ENCODE measurements at places on chromosomes 2 and 18.

DNA sequence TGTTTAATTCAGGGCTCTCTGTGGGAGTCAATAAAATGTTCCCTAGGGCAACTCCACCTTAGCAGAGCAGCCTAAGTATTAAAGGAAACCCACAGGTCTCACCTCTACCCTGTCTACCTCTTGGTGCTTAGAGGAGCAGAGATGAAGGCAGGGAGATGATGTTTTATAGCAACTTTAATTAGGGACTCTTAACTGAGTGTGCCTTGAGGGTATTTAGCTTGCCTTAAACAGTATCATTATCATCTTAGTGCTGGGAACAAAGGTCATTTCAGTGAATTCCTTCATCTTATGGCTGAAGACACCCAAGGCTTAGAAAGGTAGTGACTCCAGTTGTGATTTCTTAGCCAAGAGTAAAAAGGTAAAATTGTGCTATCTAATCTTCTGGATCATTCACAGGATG is 26.7 kb downstream of the VIL1 start:
- H3K27ac ChIP-seq: peak overlapping the region; percentile 69
- no peak for DNase-seq
- H3K4me3 ChIP-seq: no peak overlapping the region
- H3K4me1 ChIP-seq: peaks cover 11% of the 10 kb centered on the region

GRCh38 chr2:23595601-23596251 is 210.7 kb downstream of the KLHL29 start:
- no peaks in the 10 kb centered on the region for H3K27me3 ChIP-seq
- peak overlapping the region; percentile 68 for H3K27ac ChIP-seq
- H3K4me1 ChIP-seq: peaks cover 20% of the 10 kb centered on the region
- no peak overlapping the region for H3K4me3 ChIP-seq

- H3K36me3 ChIP-seq: peaks cover 19% of the 10 kb centered on the region
- H3K4me1 ChIP-seq: no peaks in the 10 kb centered on the region
- DNase-seq: no peak
- no peak overlapping the region for H3K27ac ChIP-seq
- H3K27me3 ChIP-seq: no peaks in the 10 kb centered on the region
These were observed 92.0 kb downstream of the ZNF236 start for GRCh38 chr18:76914314-76914713.

DNA sequence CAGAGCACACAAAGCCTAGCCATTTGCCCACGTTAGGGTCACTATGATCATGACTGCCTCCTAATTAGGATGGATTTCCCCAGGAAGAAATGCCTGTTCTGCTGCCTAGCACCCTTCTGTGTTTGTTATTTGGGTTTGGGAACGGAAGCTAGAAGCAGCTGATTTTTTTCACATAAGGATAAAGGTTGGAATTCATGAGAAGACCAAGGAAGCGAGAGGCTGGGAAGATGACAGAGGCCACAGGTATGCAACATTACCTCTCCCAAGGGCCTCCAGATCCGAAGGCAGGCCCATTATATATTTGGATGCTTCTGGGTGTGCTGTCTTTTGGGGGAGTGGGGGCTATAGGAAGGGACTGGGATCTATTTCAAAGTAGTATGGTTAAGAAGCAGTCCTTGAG is 204.7 kb downstream of the FBXO15 start:
- no peaks in the 10 kb centered on the region for H3K36me3 ChIP-seq
- no peaks in the 10 kb centered on the region for H3K4me1 ChIP-seq
- no peak overlapping the region for H3K27ac ChIP-seq

DNA sequence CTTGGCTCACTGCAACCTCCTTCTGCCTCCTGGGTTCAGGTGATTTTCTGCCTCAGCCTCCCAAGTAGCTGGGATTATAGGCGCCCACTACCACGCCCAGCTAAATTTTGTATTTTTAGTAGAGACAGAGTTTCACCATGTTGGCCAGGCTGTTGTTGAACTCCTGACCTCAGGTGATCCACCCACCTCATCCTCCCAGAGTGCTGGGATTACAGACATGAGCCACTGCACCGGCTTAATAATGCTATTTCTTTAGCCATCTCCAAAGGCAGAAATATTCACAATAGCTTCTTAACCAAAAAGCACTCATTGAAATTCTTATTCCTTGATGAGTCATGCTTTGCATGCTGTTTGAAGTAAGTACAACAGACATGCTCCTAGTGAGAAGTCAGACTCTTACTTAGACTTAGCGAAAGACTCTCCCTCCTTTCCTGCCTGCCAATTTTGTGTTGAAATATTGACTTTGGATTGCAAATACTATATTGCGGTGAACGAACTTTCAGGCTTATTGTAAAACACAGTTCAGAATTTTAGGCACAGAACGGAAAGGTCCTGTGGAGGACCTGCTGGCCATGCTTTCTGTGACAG is 4.4 kb downstream of the ACTR3 start:
- no peaks in the 10 kb centered on the region for H3K36me3 ChIP-seq
- H3K4me1 ChIP-seq: peaks cover 63% of the 10 kb centered on the region
- H3K27ac ChIP-seq: peak overlapping the region; percentile 96
- peak overlapping the region; percentile 17 for H3K4me3 ChIP-seq
- DNase-seq: no peak
- H3K27me3 ChIP-seq: no peaks in the 10 kb centered on the region

GRCh38 chr18:52682260-52682659 is 342.3 kb downstream of the DCC start:
- no peaks in the 10 kb centered on the region for H3K36me3 ChIP-seq
- no peaks in the 10 kb centered on the region for H3K27me3 ChIP-seq
- no peak overlapping the region for H3K4me3 ChIP-seq
- no peak overlapping the region for H3K27ac ChIP-seq
- DNase-seq: no peak
- H3K4me1 ChIP-seq: no peaks in the 10 kb centered on the region

DNA sequence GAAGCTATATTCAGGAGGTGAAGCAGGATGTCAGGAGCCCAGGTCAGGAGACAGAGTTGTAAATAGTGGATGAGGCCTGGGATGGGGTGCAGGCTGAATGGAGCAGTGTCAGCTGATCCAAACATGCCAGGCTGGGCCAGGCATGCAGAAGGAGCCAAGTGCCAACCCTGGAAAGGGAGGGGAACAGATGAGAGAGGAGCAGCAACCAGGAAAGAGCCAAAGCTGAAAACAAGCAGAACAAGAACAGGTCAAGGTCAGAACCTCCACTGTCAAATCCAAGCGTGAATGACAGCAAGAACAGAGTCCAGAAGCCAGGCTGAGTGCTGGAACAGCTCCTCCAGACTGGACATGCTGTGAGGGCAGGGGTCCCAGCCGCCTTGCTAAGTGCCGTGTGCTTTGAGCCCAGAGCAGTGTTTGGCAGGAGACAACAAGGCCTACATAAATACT is 49.2 kb upstream of the PPP1CB start:
- no peak for DNase-seq
- H3K4me1 ChIP-seq: no peaks in the 10 kb centered on the region
- no peaks in the 10 kb centered on the region for H3K27me3 ChIP-seq
- H3K36me3 ChIP-seq: no peaks in the 10 kb centered on the region

GRCh38 chr2:174692256-174692919 is 71.9 kb downstream of the CHRNA1 start:
- H3K36me3 ChIP-seq: no peaks in the 10 kb centered on the region
- no peak for DNase-seq
- H3K4me3 ChIP-seq: no peak overlapping the region
- H3K27ac ChIP-seq: no peak overlapping the region
- no peaks in the 10 kb centered on the region for H3K4me1 ChIP-seq
- no peaks in the 10 kb centered on the region for H3K27me3 ChIP-seq

- no peaks in the 10 kb centered on the region for H3K4me1 ChIP-seq
- H3K27me3 ChIP-seq: no peaks in the 10 kb centered on the region
- no peaks in the 10 kb centered on the region for H3K36me3 ChIP-seq
- DNase-seq: no peak
These were observed 134.7 kb downstream of the TMEM163 start for GRCh38 chr2:134583997-134584520.

Measured in transverse colon (tissue), 4 donors.